ENCODE measurements at places on chromosomes 2 and 18. TPM values are rescaled to one million over a fixed set of nuclear protein-coding genes. Genes with fewer than 3 reads are reported as not detected.

Gene SERPINB7
- total RNA-seq: 476 TPM

Gene IL36RN
- total RNA-seq: not detected

- DNase-seq: no peak
Observed at GRCh38 chr18:12288403-12288755, 19.7 kb upstream of the TUBB6 start.

DNA sequence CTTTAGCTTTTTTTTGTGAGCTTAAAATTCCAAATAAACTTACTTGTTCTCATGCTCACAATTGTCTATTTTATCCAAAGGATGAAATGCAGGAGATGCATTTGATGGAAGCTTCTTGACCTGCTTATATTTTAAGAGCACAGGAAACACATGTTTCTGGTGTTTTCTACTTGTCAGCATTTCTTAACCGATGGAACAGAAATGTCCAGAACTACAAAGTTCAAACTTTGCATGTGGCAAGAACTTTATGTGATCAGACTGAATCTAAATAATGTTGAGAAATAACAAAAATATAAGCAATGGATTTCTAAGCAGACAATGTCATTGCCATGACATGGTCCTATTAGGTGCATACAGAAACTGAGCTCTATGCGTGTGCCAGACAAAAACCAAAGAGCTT, 9.9 kb upstream of the CTLA4 start:
- no peak for DNase-seq

GRCh38 chr2:72934683-72935610, 17.6 kb downstream of the EMX1 start:
- DNase-seq: no peak

GRCh38 chr2:151862700-151863099, 34.5 kb upstream of the ARL5A start:
- DNase-seq: no peak

- no peak for DNase-seq
Observed at GRCh38 chr2:160169988-160170387, 30.1 kb downstream of the ITGB6 start.

- no peak for DNase-seq
Observed at GRCh38 chr2:186426153-186427016, 59.7 kb upstream of the ZC3H15 start.

- no peak for DNase-seq
Observed at GRCh38 chr2:66733364-66733999, 298.6 kb downstream of the MEIS1 start.

Data from HFFc6 (cell line).